ENCODE measurements at places on chromosomes 5 and 9.
A peak's percentile ranks its signal among the peaks of the same experiment; 100 is the strongest.

DNA sequence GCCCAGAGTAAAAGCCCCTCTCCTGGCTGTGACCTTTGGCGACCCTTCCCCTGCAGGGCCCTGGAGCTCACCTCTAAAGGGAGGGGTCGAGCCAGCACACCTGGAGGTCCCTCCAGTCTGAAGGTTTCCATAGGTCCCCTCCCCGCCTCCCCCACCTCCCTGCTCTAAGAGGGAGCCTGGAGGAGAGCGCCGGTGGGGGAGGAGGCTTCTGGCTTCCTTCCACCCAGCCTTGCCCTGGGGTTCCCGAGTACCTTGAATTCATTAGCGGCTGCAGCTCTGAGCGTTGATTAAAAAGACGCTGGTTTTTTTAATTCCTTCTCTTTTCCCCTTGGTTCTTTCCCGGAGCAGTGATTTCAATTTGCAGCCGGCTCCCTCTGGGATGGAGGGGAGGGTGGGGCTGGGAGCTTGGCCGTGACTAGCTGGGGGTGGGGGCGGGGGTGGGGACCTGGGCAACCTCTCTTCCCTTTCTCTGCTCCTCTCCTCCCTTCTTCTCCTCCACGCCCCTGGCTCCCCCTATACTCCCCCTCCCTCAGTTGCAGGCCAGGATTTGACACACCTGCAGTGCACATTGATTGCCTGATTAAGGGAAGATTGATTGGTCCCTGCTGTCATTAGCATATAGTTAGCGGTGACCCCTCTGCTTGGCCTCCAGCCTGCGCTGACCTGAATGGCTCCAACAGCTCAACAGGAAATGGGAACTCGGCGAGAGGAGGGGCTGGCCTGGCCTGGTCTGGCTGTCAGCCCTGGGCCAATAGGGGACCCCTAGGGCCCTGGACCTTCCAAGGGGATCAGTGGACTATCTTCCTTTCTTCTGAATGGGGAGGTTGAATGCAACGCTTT lies 67.5 kb upstream of the RAPGEF1 start:
- DNase-seq = no peak

DNA sequence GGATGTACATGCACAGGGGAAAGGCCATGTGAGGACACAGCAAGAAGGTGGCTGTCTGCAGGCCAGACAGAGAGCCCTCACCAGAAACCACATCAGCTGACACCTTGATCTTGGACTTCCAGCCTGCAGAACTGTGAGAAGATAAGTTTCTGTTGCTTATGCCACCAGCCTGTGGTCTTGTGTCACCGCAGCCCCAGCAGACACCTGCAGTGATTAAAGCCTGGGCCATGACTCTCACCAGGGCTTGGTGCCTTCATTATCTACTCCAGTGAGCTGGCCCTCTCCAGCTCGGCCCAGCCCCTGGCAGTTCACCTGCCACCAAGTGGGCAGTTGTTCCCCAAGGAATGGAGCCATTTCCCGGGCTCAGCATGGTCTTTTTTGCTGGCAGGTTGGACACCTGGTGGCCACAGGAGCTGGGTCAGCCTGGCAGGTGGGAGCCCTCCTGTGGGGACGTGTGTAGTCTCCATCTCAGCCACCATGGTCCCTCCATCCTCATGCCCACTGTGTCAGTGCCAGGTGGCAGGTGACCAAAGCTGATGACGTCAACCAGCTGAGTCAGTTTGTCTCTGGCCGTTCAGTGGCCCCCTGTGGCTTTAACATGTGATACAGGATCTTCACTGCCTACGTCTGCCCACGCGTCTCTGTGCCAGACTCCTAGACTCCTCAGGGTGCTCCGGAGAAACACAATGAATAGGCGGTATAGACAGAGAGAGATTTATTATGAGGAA lies 99.9 kb upstream of the PPP1R26 start:
- no peak for DNase-seq

- DNase-seq = no peak
Observed at GRCh38 chr9:138046641-138047301, 169.2 kb downstream of the CACNA1B start.

DNA sequence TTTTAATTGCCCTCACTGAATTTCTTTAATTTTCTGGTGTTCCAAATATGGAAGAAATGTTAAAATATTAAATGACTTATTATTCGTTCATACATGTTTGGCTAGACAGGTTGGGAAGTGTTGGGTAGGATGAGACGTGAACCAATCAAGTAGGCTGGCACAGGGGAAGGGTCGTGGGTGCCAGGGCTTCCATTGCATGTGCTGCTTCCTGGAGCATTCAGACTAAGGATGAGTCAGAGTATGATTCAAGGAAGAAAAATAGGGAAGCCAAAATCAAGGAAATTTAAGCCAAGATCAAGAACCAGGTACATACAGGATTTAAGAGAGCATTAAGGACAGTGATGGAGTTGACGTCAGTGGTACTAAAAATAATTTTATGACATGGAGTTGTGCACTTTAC lies 2068.0 kb downstream of the MAT2B start:
- no peak for DNase-seq

DNA sequence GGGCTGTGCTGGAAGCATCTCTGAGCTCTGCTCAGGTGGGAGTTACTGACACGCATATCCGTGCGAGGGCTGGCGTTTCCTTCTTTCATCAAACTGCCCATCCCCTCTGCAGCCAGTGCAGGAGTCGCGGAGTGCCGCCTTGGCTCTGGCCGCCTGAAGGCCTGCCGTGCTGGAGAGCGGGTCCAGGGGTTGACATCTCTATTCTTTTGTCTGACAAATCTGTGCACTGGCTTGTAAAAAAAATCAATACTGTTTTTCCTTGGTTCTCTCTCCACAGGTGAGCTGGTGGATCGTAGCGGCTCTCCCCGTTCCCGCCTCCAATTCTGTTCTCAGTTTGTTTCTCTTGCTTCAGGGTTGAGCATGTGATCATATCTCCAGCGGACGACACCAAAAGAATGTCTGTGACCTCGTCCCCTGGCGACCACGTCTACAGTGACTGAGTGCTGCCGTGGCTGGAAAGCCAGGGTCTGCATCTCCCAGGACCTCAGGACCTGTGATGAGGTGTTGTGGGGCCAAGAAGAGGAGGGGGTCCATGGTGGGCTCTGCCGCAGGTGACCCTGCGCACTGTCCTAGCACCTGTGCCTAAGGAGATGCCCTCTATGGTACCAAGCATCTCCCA lies 214.3 kb upstream of the IRX4 start:
- no peak for DNase-seq

DNA sequence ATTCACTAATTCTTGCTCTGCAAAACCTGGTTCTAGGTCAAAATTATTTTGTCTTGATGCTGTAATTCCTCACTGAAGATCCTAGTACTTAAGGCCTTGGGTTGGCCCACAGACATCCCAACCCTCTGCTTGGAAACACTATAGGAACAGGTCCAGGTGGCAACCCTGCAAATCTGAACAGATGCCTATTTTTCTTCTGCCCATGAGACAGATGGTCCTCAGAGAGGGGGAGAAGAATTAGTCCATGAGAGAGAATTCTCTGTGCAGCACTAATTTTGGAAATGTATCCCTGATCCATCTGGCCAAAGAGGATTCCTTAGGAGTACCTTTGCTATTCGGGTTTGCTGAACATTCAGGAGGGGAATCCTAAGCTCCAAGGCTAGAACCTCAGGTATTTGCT lies 156.3 kb downstream of the ELAVL2 start:
- DNase-seq = no peak

DNA sequence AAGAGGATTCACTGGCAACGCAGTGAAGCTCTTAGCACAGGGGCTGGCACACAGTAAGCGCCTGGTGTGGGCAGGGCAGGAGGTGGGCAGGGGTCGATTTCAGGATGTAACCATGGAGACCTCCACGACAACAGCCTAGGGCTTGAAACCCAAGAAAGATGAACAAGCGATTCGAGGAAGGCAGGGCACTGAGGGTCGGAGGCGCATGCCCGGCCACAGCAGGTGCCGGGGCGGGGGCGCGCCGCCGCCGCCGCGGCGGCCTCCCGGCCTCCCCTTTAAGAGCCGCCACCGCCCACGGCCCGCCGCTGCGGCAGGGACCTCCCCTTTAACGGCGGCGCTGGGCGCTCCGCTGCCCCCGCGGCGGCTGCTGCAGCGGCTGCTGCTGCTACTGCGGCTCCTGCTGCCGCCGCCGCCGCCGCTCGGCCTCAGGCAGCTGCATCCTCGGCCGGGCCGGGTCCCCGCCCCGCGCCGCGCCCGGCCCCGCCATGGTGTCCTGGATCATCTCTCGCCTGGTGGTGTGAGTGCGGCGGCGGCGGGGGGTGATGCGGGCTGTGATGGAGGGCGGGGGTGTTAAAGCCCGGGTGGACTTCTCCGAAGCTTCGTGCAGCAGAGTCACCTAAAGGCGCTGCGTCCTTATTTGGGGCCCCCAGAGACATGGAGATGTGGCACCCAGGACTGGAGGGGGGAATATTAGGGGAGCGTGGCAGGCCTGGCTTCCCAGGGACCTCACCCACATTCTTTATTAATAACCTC lies at the start of gene REEP2:
REEP2 (plus strand) TSS at position 334 of the 753 bp plus-strand sequence; CDS start at position 486, 152 bp downstream.
- peak; percentile 61 for DNase-seq

DNA sequence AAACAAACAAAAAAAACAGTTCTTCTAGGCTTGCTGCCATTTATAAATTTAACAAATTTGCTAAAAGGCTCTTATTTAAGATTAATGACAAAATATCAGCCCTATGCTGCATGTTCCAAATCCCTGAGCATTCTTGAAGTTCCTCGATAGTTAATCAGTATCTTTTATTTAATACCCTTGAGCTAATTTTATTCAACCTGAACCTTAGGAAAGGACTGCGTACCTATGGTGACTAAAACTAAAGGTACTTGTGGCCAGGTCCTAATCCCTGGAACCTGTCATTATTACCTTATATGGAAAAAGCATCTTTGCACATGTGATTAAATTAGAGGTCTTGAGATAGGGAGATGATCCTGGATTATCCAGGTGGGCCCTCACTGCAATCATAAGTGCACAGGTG lies 10.5 kb upstream of the INIP start:
- no peak for DNase-seq

- no peak for DNase-seq
Observed at GRCh38 chr5:6365142-6365976, 13.0 kb downstream of the MED10 start.

DNA sequence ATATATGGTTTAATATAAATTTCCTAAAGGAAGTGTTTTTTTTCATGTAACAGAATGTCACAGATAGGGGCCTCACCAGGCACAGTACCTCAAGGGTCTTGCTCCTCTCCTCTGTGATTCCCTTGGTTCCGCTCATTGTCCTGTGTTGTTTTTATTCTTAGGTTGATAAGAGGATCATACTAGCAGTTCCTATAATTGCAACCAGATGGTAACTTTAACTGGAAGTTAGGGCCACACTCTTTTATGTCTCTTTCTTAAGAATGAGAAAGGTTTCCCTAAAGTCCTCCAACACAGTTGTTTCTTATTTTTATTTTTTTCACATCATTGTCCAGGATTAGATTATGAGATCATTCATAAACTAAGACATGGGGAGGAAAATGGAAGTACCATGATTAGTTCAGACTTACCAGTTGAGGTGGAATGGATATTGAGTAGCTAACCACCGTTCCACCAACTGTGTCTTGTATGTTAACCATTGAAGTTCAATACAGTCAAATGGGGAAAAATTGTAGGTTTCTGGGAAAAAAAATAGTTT lies 41.1 kb downstream of the FAM174A start:
- DNase-seq = no peak

GRCh38 chr5:523441-524222 lies 617 bp downstream of the SLC9A3 start:
- DNase-seq = no peak

- DNase-seq = no peak
Observed at GRCh38 chr9:75851917-75852316, 38.6 kb upstream of the PCSK5 start.

DNA sequence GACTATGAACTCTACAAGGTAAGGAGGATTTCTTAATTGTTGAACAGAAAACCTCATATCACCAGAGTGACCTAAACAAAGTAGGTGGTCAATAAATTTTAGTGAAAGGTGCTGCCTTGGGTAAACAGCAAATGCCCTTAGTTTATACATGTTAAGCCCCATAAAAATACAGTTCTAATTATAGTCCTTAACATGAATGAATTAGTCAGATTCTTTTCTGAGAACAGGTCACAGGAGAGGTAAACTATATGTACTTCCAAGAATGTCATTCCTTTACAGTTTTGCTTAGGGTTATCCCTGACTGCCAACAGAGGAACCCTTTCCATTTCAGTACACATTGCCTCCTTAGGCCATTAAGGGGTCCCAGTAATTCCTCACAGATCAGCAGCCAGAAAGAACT lies 64.9 kb downstream of the PLPP1 start:
- no peak for DNase-seq

DNA sequence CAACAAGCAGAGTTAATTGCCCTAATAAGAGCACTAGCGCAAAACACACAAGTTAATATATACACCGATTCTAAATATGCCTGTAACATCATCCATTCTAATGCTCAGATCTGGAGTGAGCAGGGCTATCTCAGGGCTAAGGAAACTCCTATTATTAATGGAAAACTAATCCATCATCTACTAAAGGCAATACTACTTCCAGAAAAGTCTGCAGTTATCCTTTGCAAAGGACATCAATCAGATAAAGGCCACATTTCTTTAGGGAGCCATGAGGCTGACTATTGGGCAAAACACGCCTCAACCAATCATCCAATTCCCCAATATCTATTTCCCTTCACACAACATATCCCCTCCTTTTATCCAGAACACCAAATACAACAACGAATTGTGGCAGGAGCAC lies 1032.3 kb upstream of the NUDT12 start:
- DNase-seq = no peak

GRCh38 chr5:127014573-127014972 lies 15.8 kb downstream of the MARCHF3 start:
- DNase-seq = no peak

DNA sequence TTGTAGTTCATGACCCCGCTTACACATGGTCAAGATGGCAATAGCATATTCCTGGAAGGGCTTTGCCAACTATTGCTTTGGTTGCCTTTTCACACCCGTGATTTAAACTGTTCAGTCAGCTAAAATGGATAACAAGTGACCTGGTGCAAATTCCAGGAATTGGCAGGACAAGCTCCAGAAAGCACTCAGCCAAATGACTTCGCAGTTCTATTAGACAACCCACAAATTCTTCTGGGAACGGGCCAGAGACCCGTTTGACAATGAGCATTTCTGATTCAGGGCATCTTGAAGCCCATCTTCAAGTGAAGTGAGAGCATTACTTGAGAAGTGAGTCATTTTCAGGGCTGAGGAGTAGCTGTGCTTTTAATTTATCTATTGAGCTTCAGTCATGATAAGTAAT lies 165.0 kb downstream of the DROSHA start:
- DNase-seq = no peak

GRCh38 chr5:81760521-81760920 lies 9.6 kb upstream of the SSBP2 start:
- no peak for DNase-seq

DNA sequence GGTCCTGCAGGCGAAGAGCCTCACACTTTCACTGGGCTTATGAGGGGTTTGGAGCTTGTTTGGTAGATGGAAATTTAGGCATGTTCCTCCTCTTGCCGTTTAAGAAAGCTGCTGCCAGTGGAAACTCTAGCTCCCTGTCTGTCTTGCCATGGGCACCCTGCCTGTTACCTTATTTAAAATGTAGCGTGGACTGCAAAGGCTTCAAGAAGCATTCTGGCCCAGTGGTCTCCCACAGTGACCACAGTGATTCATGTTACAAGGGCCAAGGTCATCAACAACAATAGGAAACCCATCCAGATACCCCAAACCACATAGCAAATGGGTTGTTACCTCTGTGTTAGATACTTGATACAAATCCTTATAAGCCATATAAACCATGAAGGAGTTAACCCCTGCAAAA lies 96.6 kb downstream of the DPYSL3 start:
- DNase-seq = no peak

- no peak for DNase-seq
Observed at GRCh38 chr5:122756264-122756911, 18.5 kb upstream of the SNX2 start.

Measured in anterior cingulate cortex (tissue), 58 donors.